ENCODE measurements at places on chromosomes 16 and 17. TPM values are rescaled to one million over a fixed set of nuclear protein-coding genes. Genes with fewer than 3 reads are reported as not detected.

DNA sequence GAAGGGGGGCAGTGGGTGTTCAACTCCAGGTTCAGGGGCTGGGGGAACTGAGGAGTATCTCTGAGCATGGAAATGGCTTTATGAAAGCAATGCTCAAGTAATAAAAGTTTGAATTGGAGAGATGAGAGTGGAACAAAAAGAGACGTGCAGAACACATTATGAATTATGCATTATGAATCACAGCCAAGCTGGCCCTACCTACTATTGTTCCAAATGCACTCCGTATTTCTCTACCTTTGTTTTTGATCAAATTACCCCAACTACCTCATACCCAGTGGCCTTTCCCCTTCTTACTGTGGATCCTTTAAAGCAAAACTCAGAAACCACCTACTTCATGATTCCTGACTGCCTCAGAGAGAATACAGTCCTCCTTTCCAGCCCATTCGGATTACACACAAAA lies 38.1 kb downstream of the TEKT3 start:
- DNase-seq, result no peak

The ITGAD gene
- total RNA-seq, result not detected

DNA sequence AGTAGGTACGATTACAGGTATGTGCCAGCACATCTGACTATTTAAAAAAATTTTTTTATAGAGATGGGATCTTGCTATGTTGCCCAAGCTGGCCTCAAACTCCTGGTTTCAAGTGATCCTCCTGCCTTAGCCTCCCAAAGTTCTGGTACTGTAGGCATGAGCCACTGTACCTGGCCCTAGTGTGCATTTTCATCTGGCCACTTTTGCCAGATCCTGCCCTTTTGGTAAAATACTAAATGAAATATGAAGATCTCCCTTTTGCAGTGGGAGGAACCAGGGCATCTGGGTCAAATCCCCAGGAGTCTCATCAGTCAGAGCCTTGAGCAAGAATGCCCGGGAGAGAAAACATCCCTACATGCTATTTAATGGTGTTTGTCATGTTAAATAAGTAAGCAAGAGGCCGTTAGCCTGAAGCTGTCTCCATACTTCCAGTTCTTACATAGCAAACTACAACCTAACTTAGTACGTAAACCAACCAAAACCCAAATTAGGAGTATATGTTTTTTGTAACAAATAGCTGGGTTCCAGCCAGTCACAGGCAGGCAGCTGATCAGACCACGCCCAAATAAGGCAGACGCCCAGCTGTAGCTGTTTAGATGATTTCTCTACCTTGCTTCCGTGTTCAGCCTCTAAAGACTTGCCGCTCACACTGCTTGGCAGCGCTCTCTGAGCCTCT lies 46.5 kb upstream of the CLEC18A start:
- DNase-seq, result no peak

GRCh38 chr17:72710202-72710601 lies 382.3 kb downstream of the SLC39A11 start:
- DNase-seq, result no peak

- no peak for DNase-seq
These were observed 55.4 kb downstream of the GP2 start for GRCh38 chr16:20271893-20272292.

- no peak for DNase-seq
These were observed 19.0 kb upstream of the SLC16A5 start for GRCh38 chr17:75068750-75069149.

GRCh38 chr16:17397499-17397891 lies 73.3 kb downstream of the XYLT1 start:
- DNase-seq, result peak; percentile 39

- DNase-seq, result no peak
These were observed 192.6 kb upstream of the PSMD7 start for GRCh38 chr16:74104022-74104421.

GRCh38 chr16:546909-547770 lies 13.1 kb upstream of the PRR35 start:
- peak; percentile 61 for DNase-seq

GRCh38 chr16:21338537-21339268 lies 60.6 kb upstream of the CRYM start:
- no peak for DNase-seq

- DNase-seq, result peak; percentile 79
These were observed 33.9 kb downstream of the PLD6 start for GRCh38 chr17:17172001-17172939.

GRCh38 chr16:86459266-86459665 lies 51.1 kb upstream of the FOXF1 start:
- no peak for DNase-seq

DNA sequence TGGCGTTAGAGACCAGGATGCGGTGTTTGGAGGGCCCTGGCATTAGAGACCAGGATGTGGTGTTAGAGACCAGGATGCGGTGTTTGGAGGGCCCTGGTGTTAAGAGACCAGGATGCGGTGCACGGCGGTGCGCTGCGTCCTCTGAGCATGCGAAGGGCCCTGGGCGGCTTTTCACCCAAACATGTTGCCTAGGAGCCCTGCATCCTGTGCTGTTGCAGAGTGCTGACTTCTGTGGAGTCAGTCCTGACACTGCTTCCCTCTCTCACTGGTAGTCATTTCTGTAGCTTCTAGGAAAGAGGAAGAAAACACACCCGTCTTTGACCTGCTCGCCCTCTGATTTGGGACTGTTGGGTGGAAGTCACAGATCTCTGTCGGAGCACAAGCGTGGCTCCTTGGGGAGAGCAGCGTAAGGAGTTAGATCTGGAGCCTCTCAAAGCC lies 141.2 kb downstream of the LAT start:
- DNase-seq, result no peak

- no peak for DNase-seq
These were observed 3.3 kb upstream of the HBZ start for GRCh38 chr16:149024-149660.

DNA sequence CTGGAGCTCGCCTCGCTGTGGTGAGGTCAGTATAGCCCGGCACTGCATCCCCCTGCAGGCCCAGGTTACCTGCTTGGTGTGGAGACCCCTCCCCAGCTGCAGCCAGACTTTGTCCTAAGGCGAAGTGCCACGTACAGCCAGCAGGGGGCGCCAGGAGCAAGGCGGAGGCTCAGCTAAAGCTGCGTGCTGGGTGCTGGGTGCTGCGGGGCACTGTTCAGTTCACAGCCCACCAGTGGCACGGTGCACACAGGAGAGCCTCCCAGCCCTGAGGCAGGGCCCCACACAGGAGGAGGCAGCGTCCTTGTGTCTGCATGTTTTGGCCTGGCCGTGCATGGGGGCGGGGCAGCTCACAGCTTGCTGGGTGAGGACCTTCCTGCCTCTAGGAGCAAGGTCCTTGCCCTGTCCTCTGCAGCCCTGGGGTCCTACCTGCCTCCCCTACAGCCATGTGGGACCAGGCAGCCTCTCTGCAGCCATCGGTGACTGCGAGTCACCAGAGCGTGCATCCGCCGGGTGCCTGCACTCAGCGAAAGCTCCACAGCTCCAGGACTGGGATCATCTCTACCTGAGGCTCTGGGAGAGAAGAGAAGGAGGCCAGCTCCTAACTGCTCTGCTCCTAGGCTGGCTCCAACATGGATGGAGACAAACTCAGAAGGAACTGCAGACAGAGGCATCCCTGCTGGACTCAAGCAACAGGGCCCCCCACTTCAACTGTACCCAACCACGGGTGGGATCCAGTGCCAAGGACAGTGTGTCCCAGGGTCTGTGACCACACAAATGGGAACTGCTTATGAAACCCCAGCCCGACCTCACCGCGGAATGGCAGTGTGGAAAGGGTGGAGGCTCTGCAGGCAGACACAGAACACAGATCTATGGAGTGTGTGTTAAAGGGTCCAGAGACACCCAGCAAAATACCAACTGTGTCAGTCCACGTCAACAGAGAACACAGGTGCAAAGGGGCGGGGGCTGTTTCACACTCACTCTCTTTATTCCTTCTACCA lies 19.0 kb downstream of the SLC7A5 start:
- no peak for DNase-seq

DNA sequence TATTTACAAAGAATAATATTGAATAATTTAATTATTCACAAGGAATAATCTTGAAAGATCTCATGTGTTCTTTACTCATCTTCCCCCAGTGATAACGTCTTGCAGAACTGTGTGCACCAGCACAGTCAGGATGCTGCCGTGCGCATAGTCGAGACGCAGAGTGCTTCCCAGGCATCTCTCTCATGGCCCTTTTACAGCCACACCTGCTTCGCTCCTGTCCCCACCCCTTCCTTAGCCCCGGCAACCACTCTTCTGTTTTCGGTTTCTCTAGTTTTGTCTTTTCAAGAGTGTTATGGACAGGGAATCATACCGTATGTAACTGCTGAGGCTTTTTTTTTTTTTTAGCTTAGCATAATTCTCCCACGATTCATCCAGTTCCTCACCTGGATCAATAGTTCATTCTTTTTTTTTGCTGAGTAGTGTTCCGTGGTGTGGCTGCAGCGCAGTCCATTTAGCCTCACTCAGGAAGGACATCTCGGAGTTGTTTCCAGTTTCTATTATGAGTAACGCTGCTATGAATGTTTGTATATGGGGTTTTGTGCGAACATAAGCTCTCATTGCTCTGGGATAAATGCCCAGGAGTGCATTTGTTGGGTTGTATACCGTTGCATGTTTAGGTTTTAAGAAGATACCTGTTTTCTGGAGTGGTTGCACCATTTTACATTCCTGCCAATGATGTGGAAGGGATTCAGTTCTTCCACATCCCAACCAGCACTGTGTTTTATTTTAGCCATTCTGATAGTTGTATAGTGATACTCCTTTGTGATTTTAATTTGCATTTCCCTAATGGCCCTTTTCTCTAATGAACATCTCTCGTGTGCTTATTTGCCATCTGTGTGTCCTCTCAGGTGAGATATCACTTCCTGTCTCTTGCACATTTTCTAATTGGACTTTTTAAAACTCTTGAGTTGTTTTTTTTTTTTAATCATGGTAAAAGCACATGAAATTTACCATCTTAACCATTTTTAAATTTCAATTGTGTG lies 47.6 kb downstream of the SEC14L1 start:
- DNase-seq, result no peak

GRCh38 chr16:4968879-4969483 lies 10.9 kb downstream of the SEC14L5 start:
- no peak for DNase-seq

The CD300E gene
- 1.4 TPM for total RNA-seq

The ZNF469 gene
- 1.7 TPM for total RNA-seq

The TEKT1 gene
- total RNA-seq, result not detected

DNA sequence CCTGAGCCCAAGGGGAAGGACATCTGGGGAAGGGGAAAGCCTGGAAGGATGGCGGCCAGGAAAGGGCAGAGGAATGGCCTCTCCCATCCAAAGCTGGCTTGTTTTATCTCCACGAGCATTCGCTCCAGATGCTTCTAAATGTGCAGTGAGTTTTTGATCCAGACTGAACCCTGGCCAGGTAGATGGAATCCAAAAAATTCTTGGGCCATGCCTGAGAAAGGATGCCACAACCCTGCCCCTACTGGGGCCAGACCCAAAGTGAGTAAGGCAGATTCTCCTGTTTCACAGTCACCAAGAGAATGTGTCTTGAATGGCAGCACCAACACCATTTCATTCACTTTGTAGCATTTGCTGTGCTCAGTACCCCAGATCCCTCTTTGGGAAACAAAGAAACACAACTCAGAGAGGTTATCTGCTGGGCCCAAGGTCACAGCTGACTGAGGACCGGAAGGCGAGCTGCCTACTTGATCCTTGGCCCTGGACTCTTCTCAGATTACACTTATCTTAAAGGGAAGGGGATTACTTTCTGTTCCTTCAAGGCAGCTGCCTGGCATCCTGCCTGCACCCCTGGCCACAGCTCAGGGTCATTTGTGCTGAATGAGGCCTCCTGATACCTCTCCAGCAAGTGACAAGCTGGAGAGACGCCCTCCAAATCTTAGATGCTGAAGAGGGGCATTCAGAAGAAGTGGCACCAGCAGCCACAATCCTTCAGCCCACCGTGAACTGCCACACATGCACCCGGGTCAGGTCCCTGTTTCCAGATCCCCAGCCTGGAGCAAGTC lies 3.6 kb downstream of the LRRC75A start:
- no peak for DNase-seq

Data from left cardiac atrium (tissue), 4 donors.